ENCODE measurements at places on chromosomes 11 and 22. TPM values are rescaled to one million over a fixed set of nuclear protein-coding genes. Genes with fewer than 3 reads are reported as not detected.

POTEH gene
- not detected for polyA plus RNA-seq

OVOL1 gene
- 7.9 TPM for polyA plus RNA-seq

APOBEC3F gene
- 8.4 TPM for polyA plus RNA-seq

HIC2 gene
- 11.5 TPM for polyA plus RNA-seq

CCDC73 gene
- polyA plus RNA-seq, result 0.24 TPM

PHOX2A gene
- polyA plus RNA-seq, result not detected

CRACR2B gene
- 12.6 TPM for polyA plus RNA-seq

OR2AG2 gene
- polyA plus RNA-seq, result 0.05 TPM

MS4A12 gene
- not detected for polyA plus RNA-seq

NRIP3 gene
- 1.1 TPM for polyA plus RNA-seq

ETS1 gene
- polyA plus RNA-seq, result 83.5 TPM

OR5P2 gene
- polyA plus RNA-seq, result not detected

PIH1D2 gene
- 11.6 TPM for polyA plus RNA-seq

ENTHD1 gene
- not detected for polyA plus RNA-seq

SMDT1 gene
- 47.7 TPM for polyA plus RNA-seq

IRAG1 gene
- 11.9 TPM for polyA plus RNA-seq

P2RY2 gene
- polyA plus RNA-seq, result 0.84 TPM

MFNG gene
- polyA plus RNA-seq, result 10.4 TPM

ZNF214 gene
- 14.2 TPM for polyA plus RNA-seq

PITPNB gene
- polyA plus RNA-seq, result 67.2 TPM

CDKN1C gene
- 62.9 TPM for polyA plus RNA-seq

OSM gene
- 0.20 TPM for polyA plus RNA-seq

BATF2 gene
- 2.5 TPM for polyA plus RNA-seq

GLYAT gene
- 151 TPM for polyA plus RNA-seq

CYP2D6 gene
- 15.9 TPM for polyA plus RNA-seq

NUDT8 gene
- polyA plus RNA-seq, result 3.7 TPM
